Kidney (tissue), 22 donors: ENCODE measurements at places on chromosomes 3 and 15. TPM values are rescaled to one million over a fixed set of nuclear protein-coding genes. Genes with fewer than 3 reads are reported as not detected.
A peak's percentile ranks its signal among the peaks of the same experiment; 100 is the strongest.

The BCHE gene
- 1.4 TPM for total RNA-seq

DNA sequence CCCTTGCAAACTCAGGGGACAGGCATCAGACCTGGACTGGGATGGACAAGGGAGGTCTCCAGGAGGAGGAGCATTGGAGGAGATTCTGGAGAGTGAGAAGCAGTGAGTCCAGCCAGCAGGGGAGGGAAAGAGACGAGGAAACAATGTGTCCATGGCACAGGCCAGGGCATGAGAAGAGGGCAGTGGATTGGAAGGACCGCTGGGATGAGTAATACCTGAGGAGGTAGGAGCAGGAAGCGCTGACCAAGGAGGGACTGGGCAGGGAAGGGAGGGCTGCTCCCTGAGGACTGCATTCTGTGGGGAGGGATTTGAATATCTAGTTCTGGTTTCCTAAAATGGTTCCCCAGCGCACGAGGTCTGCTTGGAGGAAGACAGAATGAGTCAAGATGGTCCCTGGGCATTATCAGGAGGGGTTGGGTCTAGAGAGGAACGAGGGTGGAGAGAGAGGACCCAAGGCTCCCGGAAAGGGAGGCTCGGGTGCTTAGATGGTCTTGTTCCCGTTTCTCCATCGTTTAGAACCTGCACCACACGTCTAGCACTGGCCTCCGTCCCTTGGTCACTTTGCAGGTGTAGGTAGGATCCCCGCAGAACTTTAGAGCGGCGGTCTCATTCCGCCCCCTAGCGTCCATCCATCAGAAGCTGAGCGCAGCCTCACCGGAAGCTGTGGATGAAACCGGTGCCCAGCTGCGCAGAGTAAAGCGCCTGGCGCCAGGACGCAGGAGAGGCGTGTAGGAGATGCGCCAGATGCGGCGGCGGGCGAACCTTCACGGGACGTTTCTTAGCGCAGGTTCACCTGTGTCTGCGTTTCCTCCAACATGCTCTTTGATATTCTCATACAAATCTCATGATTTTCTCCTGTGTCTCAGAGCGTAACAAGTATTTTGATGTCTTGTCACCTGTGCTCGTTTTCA, 190.7 kb upstream of the NDN start:
- peak; percentile 76 for DNase-seq

DNA sequence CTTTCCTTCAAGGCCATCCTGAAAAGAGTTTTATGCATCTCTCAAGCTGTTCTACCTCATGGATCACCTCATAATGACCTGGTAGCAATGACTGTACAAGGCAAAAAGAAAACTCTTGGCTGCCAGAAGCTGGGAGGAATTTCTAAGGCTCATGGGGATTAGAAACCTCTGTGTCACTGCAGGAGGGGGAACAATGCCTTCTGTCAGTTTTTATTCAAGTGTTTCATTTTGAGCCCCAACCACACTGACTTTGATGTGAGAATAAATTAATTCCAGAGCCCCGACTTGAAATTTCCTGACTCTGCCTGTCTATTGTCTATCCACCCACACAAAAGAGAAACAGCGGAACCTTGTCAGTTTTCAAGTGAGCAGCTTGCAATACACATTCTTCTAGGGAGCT, 58.7 kb upstream of the MRPL3 start:
- peak; percentile 41 for DNase-seq

- DNase-seq = no peak
These were observed 133.4 kb upstream of the BHLHE40 start for GRCh38 chr3:4845882-4846281.

DNA sequence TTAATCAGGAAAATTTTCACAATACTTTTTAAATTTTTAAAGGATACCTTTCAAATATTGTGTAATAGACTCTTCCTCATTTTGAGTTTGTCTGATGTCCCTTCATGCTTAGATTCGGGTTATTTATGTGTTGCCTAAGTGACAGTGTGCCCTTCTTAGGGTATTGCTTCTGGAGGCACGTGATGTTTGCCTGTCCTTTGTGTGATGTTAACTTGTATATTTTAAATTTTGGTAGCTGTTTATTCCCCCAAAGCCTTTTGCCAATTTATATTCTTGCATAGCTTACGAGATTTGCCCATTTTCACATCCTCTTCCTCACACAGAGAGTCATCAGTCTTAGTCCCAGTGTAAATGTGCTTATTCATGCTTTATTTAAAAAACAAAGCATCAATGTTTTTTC, 433.1 kb downstream of the EPHB1 start:
- no peak for DNase-seq

DNA sequence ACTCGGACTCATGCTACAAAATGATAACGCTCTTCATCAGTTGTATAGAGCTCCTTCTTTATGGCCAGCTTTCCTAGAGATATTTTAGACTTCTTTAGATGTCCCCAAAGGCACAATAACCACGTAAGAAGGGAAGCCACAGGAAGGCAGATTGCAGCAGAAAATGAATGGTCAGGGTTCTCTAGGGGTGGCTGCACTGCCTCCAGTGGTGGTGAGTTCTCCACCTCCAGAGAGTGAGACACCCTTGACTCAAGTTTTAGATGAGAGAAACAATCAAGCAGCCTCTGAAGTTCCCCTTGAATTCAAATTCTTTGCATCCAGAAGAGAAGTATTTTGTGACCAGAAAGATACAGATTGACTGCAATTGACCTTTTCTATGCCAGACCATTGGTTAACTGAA, 191.5 kb downstream of the TP63 start:
- DNase-seq = no peak

- DNase-seq = no peak
These were observed 210.8 kb downstream of the GAP43 start for GRCh38 chr3:115834068-115834467.

The NTRK3 gene
- 25.5 TPM for total RNA-seq

DNA sequence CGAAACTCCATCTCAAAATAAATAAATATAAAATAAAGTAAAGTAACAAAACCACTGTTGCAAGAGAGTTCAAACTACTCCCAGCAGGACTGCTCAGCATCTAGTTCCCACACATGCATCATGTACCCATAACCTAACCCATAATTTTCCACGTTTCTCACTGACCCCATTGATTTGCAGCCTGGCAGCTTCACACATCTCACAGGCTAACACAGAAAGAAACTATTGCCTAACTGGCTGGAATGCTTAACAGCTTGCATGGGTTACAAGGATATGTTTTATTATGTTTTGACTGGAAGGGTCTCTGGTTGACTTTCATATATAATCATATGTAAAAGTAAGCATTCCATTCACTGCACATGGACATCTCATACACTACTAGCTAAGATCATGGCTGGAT, 55.6 kb upstream of the TBC1D23 start:
- peak; percentile 6 for DNase-seq

- no peak for DNase-seq
These were observed 822 bp downstream of the MRPL3 start for GRCh38 chr3:131501949-131502348.

DNA sequence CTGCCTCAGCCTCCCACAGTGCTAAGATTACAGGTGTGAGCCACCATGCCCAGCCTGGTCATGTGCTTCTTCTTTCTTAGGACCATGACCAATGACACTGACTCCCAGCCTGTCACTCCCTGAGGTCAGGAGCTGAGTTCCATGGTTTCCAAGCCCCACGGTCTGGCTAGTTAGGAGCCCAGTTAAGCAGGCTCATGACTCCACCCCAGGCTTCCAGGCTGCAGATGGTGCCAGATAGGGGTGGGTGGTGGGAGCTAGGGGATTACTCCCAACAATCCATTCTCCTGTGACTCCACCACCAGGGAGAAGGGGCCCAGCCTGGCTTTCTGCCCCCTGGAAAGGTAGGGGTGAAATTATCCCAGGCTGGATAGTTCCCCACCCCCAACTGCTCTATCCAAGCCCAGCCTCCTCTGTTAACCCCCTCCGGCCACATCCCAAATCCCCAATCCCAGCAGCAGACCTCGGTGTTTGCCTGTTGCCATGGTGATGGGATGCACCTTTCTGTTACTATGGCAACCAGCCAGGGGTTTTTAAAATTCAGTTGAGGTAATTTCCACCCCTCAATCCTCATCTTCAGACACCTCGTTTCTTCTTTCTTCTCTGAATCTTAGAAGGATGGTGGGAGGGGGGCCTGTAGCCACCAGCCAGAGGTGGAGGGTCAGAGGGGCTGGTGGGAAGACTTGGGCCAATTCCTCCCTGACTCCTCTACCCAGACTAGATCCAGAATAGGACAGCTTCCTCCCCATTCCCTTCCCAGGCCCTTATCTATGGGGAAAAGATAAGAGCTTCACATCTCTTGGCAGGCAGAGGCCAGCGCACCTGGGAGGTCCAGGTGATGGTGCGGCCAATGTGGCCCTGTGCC, 22.5 kb upstream of the SEMA3F start:
- DNase-seq = no peak

DNA sequence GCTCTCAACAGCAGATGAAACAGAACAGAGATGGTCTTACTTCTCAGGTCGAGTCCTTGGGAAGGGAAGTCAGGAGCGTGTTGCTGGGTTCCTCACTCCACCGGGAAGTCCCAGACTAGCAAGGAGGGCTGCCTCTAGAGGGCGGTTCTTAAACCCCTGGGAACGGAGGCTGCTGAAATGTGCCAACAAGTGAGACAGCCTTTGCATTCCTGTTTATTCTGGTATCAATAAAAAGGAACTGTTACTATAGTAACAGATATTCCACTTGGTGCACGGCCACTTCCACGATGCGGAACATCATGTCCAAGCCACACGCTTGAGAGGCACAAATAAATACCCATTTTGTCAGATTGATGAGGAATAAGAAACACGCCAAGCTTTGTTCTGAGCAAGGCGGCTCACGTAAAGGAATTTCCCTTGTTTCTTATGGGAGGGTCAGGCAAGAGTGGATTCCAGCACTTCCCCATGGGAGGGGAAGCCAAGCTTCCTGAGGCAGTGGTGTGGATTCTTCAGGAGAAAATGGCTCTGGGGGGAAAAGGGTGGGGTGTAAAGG, at the start of gene FAM107A:
Gene FAM107A (minus strand): TSS at position 123 of the 553 bp plus-strand sequence. CDS start 7,531 bp downstream, outside the sequence.
- DNase-seq = peak; percentile 83

- DNase-seq = no peak
These were observed 62.9 kb upstream of the LRRFIP2 start for GRCh38 chr3:37237252-37237651.
